ENCODE measurements at places on chromosomes 12 and 14.

GRCh38 chr12:46390881-46391280 is 18.3 kb upstream of the SLC38A2 start:
- no peak for DNase-seq

DNA sequence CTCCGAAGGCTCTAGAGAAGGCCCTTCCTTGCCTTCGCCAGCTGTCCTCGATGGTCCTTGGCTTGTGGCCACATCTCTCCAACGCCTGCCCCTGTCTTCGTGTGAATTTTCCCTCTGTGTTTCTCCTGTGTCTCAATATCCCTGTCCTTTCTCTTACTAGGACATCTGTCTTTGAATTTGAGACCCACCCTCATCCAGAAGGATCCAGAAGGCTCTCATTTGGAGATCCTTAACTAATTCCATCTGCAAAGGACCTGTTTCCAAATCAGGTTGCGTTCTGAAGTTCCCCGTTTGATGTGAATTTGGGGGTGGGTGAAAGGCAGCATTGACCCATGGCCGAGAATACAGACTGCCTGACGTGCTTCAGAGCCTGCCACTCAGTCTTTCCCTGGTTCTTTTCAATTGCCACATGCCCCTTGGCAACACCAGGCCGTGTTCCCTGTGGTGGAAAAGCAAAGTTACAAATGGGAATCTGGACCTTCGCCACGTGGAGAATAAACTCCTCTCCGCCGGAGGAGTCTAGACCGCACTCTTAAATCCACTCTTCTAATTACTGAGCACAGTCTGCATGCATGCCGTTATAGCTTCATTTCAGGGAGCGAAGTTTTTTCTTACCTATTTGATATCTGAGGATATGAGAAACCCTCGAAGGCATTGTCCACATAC is 158.8 kb downstream of the TMEM132C start:
- DNase-seq: no peak

DNA sequence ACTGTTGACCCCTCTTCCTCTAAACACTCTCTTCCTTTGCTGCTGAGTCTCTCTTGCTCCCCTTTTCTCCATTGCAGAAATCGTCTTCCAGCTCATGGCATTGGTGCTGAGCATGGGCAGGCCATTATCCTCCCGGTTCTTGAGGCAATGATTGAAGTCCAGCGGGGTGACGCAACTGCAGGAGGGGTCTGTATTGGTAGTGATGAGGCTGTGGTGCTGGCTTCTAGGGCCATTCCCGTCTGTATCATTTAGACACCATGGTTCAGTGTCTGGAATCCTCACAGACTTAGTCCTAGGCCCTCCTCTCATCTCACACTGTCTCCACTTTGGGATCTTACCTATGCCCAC is 720 bp upstream of the SLC22A17 start:
- DNase-seq: no peak

DNA sequence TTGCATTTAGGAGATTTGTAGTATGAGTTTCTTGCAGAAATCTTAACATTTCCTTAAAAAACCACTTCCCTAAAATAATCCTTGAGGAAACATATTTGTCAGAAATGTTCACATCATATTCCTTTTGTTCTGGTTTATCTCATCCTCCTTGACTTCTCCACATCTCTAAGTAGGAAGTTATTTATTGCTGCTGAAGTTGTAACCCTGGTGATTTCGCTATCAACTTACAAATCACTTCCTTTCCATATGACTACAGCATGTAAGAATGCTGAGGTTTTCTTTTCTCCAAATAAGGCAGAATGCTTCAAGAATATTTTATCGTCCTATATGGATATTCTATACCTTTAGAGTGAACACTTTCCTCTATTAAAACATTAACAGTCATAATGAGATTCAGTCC is 751.7 kb downstream of the NRXN3 start:
- no peak for DNase-seq

DNA sequence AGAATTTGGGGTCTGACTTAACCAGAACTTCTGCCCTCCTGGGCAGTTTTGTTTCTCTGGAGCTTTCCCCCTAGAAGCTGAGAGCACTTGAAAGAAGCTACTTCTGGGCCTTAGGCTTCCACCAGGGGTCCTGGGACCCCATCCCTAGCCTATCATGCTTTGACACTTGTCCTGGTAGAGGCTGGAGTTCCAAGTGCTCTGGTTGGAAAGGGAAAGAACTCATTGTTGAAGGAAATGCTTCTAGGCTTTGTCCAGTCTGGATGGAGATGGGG is 1.4 kb upstream of the COL2A1 start:
- no peak for DNase-seq

GRCh38 chr12:55738123-55739024 is 4.5 kb upstream of the GDF11 start:
- DNase-seq: peak; percentile 87

DNA sequence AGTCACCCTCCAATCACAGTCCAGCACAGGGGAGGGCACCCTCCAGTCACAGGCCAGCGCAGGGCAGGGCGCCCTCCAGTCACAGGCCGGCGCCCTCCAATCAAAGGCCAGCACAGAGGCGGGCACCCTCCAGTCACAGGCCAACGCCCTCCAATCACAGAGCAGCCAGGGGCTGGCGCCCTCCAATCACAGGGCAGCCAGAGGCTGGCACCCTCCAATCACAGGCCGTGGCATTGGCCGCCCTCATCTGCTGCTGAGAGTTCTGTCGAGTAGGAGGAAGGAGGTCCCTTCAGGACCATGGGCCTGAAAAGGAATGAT is 26.6 kb downstream of the DDX51 start:
- no peak for DNase-seq

- no peak for DNase-seq
Observed at GRCh38 chr14:32693114-32693513, 245.6 kb upstream of the NPAS3 start.

- no peak for DNase-seq
Observed at GRCh38 chr14:85387181-85387580, 142.8 kb upstream of the FLRT2 start.

GRCh38 chr14:92615451-92615850 is 101.9 kb downstream of the RIN3 start:
- DNase-seq: peak; percentile 41

- peak; percentile 51 for DNase-seq
Observed at GRCh38 chr14:22886500-22887259, 3.7 kb downstream of the REM2 start.

- DNase-seq: no peak
Observed at GRCh38 chr14:50676814-50677516, 8.9 kb upstream of the SAV1 start.

DNA sequence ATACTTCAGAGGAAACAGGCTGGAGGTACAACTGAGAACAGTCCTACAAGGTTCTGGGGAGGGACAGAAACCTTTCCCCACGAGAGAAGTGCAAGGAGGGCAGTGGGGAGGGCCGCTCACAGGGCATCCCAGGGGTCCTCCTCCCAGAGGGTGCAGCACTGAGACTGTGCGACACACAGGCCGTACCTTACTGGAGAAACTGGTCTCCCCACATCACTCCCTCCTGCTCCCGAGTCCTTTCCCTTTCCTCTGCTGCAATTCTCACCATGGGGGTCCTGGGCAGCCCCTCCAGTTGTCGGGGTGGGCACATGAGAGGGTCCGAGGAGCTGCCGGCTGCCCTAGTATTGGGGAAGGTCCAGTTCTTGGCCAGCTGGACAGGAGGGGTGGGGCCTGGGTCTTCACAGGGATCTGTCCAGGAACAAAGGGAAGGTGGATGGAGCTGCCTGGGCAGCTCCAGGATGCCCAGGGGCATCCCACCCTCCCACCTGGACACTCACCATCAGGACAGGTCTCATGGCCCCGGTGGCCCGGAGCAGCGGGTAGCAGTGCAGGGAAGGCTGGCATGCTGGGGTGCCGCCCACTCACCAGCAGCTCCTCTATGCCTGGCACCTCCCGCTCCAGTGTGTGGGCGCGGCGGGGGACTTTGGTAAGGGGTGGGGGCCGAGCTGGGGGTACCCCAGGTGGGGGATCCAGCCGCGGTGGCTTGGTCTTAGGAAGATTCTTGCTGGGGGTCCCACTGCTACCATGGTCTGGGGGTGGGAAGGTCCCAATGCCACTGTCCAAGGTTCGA is 35.8 kb downstream of the NCKAP5L start:
- DNase-seq: no peak

DNA sequence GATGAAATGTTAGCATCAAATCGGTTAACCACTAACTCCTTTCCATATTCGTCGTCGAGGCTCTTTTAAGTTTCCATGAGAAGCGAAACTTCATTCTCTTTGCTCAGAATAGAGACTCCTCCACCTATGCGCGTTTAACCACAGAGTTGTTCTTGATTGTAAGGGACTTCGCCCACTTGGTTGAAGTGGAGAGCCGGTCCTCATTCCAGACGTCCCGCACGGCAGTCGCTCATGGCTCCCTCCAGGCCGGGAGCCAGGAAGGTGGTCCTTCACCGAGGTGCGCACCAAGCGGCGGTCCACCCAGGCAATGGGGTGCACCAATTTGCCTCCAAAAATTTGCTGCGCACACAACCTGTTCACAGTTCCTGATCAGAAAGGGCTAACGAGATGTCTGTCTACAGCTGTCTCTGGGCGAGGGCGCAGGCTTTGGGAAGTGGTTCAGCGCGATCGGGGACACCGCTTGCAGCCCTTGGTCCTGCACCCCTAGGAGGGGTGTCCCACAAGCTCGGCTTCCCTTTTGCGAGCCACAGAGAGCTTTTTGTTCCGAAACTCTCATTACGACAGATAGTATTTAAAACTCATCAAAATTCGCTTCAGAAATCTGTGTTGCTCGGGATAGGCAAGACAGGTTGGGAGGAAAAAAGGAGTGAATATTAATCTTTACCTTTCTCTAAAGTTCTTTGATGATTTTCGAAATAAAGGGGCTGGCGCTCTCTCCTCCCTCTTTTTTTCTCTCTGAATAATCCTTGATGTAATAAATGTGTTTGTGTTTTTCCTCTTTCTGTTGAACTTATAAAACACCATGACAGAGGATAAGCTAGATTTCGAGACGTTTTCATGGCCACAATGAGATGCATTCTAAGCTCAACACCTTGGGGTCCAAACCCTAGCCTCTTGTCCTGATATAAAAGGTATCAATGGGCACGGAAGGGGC is 6.4 kb upstream of the ALX1 start:
- no peak for DNase-seq

DNA sequence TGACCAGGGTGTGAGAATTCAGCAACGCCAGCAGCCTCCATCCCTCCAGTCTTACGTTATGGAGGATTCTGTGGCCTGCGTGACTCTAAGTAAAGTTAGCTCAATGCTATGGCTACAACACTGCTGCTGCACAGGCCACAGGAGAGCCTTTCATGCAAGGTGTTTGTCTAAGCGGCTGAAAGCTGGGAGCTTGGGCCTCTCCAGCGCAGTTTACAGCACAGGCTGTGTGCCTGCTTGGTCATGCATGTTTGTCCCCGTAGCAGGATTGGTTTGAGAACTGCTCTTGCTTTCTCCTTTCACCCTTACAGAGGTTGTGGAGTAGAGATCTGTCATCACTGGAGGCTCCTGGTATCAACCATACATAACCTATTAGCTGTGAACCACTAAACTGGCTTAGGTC is 113.1 kb upstream of the TMCC3 start:
- DNase-seq: no peak

DNA sequence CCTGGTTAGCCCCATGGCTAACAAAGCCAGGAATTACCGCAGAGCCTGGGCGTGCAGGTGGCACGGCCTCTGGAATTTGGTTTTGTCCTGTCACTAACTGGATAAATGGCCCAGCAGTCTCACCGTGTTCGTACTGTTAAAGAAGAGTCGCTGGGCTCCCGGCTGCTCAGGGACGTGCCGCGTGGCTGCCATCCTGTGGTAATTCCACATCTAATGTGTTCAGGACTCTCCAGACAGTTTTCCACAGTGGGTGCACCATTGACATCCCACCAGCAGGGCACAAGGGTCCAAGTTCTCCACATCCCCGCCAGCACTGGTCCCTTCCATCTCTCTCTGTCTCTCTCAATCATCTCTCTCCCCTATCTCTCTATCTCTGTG is 19.6 kb downstream of the NOC4L start:
- no peak for DNase-seq

GRCh38 chr14:105214324-105214915 is 33.3 kb upstream of the NUDT14 start:
- no peak for DNase-seq

DNA sequence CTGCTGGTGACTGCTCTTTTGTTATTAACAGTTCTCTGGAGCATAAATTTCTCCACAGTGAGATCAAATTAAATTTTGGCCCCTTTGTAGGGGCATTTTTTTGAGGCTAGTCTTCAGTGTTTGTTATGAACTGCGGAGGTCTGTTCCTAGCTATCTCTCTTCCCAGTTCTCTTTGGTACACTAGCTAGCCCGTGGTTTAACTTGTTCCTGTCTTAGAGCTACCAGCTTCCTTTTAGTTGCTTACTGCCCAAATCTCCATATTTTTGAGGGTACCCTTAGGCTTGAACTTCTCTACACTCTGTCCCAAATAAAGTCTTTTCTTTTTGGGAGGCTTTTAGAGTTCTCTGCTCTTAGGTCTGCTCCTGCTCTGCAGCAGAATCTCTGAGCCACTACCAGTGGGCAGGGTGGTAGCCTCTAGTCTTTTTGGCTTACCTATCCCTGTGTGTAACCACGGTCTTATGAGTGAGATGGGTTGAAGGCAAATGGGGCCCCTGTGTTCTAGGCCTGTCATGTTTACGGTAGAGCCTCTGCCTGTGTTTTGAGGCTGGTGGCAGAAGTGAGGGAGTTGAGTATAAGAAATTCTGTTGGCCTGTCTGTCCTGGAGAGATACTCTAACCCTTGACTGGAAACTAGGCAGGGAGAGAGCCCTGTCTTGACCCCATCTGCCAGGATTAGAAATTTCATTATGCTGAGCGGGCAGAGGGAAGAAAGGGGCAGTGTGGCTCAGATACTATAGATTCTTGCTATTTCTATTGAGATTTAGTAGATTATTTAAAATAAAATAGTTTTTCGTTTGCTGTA is 21.0 kb downstream of the CNOT2 start:
- DNase-seq: no peak

DNA sequence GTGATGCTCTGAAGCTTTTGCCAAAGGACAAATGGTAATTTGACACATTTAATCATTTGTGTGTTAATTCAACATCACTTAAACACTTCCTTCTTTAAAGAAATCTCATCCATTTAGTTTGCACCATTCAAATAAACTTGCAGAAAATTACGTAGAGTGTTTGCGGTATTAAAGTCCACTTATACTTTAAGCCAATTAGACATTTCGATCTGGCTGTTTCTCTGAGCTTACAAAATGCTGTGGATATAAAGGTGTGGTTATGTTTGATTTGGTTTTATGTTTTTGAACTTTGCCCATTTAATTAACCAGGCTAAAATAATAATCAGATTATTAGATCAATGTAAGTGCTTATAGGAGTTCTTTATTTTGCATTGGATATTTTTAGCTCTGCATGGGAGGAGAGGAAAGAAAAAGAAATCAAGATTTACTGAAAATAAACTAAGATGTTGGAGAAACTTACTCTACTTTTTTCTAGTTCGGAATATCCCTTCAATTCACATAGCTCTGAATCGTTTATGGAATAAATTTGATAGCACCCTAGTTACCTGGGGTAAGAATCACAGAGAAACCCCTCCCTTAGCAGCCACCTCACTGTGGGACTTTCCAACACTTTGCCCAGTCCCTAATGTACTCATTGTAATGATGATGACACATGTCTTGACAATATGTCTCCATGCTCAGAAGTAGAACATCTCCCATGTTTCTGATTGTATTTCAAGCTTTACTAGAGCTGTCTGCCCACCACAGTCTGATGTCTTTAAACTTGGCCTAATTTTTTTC is 268.0 kb downstream of the BTG1 start:
- peak; percentile 31 for DNase-seq

GRCh38 chr12:23533265-23533664 is 416.2 kb downstream of the SOX5 start:
- no peak for DNase-seq

GRCh38 chr14:94517641-94518257 is 8.5 kb upstream of the SERPINA12 start:
- DNase-seq: no peak

All from activated T-cell treated with anti-CD3 and anti-CD28 coated beads for 4 hours (primary cell).